ENCODE measurements at places on chromosomes 1 and 21.

- H3K27me3 ChIP-seq = no peaks in the 10 kb centered on the region
- no peak for DNase-seq
- H3K4me3 ChIP-seq = no peak overlapping the region
Measured at GRCh38 chr21:40516335-40516734, 330.6 kb downstream of the DSCAM start.

DNA sequence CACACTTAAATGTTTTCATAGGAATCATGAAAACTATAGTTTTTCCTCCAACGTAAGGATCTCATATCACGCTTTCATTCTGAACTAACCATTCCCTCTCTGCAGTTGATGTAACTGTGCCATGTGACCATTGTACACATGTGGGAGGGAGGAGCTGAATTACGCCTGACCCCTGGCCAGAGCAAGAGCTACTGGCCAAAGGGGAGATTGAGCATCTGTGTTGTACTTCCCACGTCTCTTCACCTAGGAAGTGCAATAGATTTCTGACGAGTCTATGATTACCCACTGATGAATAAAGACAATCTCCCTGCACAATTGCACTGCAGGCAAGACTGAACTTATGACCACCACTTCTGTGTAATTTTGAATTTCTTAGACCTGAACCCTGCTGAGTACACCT, 24.0 kb downstream of the PTPRC start:
- H3K4me1 ChIP-seq = peaks cover 85% of the 10 kb centered on the region
- no peaks in the 10 kb centered on the region for H3K27me3 ChIP-seq
- H3K27ac ChIP-seq = peak overlapping the region; percentile 87
- no peak for DNase-seq
- H3K4me3 ChIP-seq = no peak overlapping the region

- H3K4me3 ChIP-seq = no peak overlapping the region
- H3K27me3 ChIP-seq = no peaks in the 10 kb centered on the region
- DNase-seq = no peak
Measured at GRCh38 chr1:116308276-116308675, 64.8 kb upstream of the ATP1A1 start.

DNA sequence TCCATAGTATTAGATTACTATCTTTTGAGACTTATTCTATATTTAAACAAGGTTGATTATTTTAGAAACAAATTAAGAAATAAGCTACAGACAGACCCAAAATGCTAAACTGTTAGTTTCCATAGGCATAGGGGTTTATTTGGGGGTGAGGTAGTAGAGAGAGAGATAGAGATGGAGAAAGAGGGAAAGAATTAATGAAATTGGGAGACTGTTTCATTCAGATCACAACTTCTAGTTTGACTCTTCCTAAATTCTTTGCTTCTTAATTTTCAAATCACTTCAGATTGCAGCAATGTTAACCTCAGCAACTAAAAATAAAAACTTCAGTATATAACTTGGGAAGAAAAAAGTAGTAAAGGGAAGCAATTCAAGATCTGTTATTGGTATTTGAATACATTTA, 3.4 kb downstream of the JUN start:
- H3K27ac ChIP-seq = no peak overlapping the region
- H3K27me3 ChIP-seq = peaks cover 7% of the 10 kb centered on the region
- H3K4me3 ChIP-seq = no peak overlapping the region

- H3K4me3 ChIP-seq = no peak overlapping the region
- peaks cover 3% of the 10 kb centered on the region for H3K27me3 ChIP-seq
- no peaks in the 10 kb centered on the region for H3K4me1 ChIP-seq
- no peaks in the 10 kb centered on the region for H3K36me3 ChIP-seq
- DNase-seq = no peak
Measured at GRCh38 chr1:101618900-101619299, 377.8 kb downstream of the OLFM3 start.

DNA sequence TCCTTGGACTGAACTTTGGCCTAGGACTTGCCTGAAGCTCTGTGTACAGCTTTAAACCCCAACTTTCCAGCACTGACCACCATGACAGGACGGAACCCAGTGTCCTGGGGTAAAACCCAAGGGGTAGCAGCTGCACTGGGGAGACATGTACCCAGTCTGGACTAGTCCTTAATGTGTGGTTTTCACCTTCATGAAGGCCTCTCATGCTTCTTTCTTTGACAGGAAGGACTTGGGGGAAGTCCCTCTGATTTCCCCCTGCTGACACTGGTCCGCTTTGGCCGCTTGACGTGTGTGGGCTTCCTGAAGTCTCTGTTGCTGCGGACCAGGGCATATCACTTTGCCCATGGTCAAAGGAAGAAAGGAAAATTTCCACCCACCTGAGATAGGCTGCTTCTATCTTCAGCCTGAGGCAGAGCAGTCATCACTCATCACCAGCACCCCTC, 66.3 kb upstream of the PRDX6 start:
- H3K36me3 ChIP-seq = no peaks in the 10 kb centered on the region
- no peak overlapping the region for H3K27ac ChIP-seq
- H3K27me3 ChIP-seq = no peaks in the 10 kb centered on the region
- DNase-seq = no peak
- H3K4me3 ChIP-seq = no peak overlapping the region

GRCh38 chr1:62722796-62723195, 34.6 kb upstream of the DOCK7 start:
- H3K4me1 ChIP-seq = no peaks in the 10 kb centered on the region
- H3K27me3 ChIP-seq = no peaks in the 10 kb centered on the region
- no peaks in the 10 kb centered on the region for H3K36me3 ChIP-seq
- no peak overlapping the region for H3K4me3 ChIP-seq

DNA sequence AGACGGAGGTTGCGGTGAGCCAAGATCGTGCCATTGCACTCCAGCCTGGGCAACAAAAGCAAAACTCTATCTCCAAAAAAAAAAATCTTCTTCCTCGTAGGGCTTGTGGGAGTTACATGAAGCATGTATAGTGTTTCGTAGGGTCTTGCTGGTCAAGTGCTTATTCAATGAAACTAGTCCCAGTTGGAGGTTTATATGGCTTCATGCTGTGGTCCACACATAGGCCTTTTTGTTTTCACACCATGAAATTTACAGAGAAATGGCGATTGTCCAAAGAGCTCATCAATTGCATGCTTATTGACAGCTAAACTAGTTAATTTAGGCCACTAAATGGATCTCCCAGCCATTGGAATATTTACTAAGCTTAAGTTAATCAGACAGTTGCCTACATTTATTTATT, 29.6 kb downstream of the HUNK start:
- no peak overlapping the region for H3K27ac ChIP-seq
- no peaks in the 10 kb centered on the region for H3K4me1 ChIP-seq
- H3K36me3 ChIP-seq = no peaks in the 10 kb centered on the region
- peaks cover 4% of the 10 kb centered on the region for H3K27me3 ChIP-seq
- DNase-seq = no peak

DNA sequence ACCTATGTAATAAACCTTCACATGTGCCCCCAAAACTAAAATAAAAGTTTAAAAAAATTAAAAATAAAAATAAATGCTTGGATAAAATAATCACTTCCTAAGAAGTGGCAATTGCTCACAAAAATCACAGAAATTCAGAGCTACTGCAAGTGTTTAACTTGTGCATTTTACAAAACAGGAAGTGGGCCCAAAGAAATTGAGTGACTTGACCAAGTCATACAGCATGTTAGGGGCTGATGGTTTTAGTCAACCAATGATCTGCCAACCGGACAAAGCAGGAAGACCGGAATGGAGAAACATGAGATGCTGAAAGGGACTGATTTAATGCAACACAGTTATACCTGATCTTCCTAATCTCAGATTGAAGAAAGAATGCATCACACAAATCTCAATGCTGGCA, 96.5 kb downstream of the SMYD2 start:
- H3K27me3 ChIP-seq = no peaks in the 10 kb centered on the region
- no peak overlapping the region for H3K27ac ChIP-seq
- no peak for DNase-seq
- no peaks in the 10 kb centered on the region for H3K36me3 ChIP-seq
- H3K4me1 ChIP-seq = no peaks in the 10 kb centered on the region

- H3K36me3 ChIP-seq = peaks cover 8% of the 10 kb centered on the region
- H3K27ac ChIP-seq = no peak overlapping the region
- no peaks in the 10 kb centered on the region for H3K27me3 ChIP-seq
- DNase-seq = no peak
Measured at GRCh38 chr1:167052389-167052788, 37.8 kb downstream of the GPA33 start.

DNA sequence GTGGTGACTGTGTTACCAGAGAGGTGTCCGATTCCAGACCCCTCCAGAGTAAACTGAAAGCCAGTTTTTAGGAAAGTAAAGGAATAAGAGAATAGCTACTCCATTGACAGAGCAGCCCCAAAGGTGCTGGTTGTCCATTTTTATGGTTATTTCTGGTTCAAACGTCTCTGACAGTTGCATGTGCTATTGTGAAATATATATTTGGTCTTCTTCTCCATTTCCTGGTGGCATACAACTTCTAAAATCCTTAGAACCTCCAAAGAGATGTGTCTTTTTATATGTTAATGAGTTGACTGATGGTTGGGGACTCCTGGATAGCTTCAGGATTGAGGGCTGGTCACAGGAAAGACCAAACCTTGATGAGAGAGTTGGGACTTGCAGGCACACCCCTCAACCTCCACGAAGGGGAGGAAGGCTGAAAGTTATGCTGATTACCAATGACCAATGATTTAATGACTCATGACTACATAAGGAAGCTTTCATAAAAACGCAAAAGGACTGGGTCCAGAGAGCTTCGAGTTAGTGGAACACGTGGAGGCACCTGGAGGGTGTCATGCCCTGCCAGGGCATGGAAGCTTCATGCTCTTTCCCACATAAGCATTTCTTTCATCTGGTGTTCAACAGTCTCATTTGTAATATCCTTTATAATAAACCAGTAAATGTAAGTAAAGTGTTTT, 100.7 kb downstream of the SLC16A1 start:
- no peak overlapping the region for H3K4me3 ChIP-seq
- H3K27ac ChIP-seq = no peak overlapping the region
- H3K36me3 ChIP-seq = no peaks in the 10 kb centered on the region
- no peaks in the 10 kb centered on the region for H3K4me1 ChIP-seq
- peaks cover 20% of the 10 kb centered on the region for H3K27me3 ChIP-seq

- H3K36me3 ChIP-seq = no peaks in the 10 kb centered on the region
- no peaks in the 10 kb centered on the region for H3K27me3 ChIP-seq
- peaks cover 5% of the 10 kb centered on the region for H3K4me1 ChIP-seq
- no peak overlapping the region for H3K27ac ChIP-seq
- H3K4me3 ChIP-seq = no peak overlapping the region
Measured at GRCh38 chr1:22414244-22414751, 37.4 kb upstream of the ZBTB40 start.

DNA sequence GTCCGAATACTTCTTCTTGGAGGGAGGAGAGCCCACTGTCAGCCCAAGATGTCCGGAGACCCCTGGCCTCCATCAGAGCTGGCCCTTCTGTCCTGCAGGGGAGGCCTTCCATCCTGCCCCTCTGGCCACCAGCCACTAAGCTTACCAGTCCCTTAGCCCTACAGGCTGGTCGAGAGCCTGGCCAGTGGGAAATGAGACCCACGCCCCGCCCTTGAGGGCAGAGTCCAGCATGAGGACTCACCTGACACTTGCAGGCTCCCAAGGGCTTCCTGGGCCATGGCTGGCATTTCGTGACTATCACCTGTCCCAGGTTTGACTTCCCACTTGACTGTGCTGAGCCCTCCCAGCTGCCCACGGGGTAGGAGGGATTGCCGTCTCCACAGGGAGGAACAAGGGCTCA, 361.8 kb upstream of the VAMP3 start:
- no peak overlapping the region for H3K4me3 ChIP-seq
- H3K4me1 ChIP-seq = no peaks in the 10 kb centered on the region
- H3K36me3 ChIP-seq = no peaks in the 10 kb centered on the region
- H3K27me3 ChIP-seq = no peaks in the 10 kb centered on the region
- DNase-seq = no peak

DNA sequence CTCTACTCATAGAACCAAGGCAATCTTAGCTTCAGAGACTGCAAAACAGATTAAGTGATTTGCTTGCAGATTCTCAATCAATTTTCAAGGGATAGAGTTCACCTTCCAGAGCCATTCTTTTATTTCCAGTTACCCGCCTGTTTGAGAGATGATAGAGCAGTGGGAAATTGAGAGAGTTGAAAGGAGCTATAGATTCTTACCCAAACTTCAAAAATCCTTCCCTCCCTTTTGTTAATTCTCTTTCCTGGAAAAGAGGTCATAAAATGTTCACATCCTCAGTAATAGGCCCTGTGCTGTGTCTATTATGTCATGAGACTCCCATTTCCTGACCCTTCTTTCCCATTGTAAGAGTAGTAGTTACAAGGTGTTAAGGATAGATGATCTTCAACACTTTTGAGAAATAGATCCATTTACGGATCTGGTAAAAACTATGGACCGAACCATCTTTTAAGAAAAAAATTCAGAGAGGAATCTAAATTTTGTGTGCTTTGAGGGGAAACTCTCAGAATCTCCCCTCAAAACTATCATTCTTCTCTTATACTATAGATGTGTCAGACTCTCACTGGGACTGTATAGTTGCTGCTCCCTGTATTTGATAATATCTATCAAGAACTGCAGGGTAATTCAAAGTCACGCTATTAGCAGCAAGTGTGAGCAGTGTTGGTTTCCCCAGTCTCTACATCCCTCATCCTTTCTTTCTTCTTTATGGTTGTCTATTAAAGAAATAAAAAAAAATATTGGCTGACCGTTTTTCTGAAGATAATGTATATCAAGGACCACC, 8.0 kb downstream of the RGS4 start:
- no peaks in the 10 kb centered on the region for H3K27me3 ChIP-seq
- no peaks in the 10 kb centered on the region for H3K36me3 ChIP-seq
- H3K27ac ChIP-seq = no peak overlapping the region
- no peak overlapping the region for H3K4me3 ChIP-seq

DNA sequence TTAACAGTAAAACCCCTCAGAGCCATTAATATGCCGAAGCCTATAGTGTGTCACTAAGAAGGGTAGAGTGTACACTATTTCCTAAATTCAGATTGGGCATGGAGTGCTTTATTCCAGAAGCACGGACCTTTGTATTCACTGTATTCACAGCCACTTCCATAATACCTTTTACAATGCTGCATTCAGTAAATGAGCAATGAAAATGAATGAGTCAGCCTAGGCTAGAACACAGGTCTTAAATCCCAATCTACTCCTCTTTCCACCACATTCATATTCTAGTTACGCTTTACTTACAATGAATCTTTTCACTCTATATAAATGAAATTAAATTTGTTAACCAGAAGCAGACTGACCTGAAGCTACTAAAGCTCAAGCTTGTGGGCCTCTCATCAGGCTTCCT, 13.0 kb upstream of the GORAB start:
- H3K4me3 ChIP-seq = no peak overlapping the region
- peaks cover 3% of the 10 kb centered on the region for H3K27me3 ChIP-seq
- H3K27ac ChIP-seq = no peak overlapping the region
- no peaks in the 10 kb centered on the region for H3K36me3 ChIP-seq
- no peak for DNase-seq
- no peaks in the 10 kb centered on the region for H3K4me1 ChIP-seq

GRCh38 chr1:116817582-116818064, 63.4 kb downstream of the CD2 start:
- H3K27me3 ChIP-seq = no peaks in the 10 kb centered on the region
- H3K4me1 ChIP-seq = peaks cover 27% of the 10 kb centered on the region
- peak overlapping the region; percentile 61 for H3K27ac ChIP-seq
- H3K36me3 ChIP-seq = no peaks in the 10 kb centered on the region
- H3K4me3 ChIP-seq = no peak overlapping the region
- DNase-seq = peak; percentile 40

Measured in T-cell (primary cell).